ENCODE measurements at places on chromosomes 12 and 14. TPM values are rescaled to one million over a fixed set of nuclear protein-coding genes. Genes with fewer than 3 reads are reported as not detected.

Gene MAP1LC3B2
- polyA plus RNA-seq, result 4.7 TPM

Gene TNFAIP2
- 51.0 TPM for polyA plus RNA-seq

Gene CLEC4A
- polyA plus RNA-seq, result not detected

DNA sequence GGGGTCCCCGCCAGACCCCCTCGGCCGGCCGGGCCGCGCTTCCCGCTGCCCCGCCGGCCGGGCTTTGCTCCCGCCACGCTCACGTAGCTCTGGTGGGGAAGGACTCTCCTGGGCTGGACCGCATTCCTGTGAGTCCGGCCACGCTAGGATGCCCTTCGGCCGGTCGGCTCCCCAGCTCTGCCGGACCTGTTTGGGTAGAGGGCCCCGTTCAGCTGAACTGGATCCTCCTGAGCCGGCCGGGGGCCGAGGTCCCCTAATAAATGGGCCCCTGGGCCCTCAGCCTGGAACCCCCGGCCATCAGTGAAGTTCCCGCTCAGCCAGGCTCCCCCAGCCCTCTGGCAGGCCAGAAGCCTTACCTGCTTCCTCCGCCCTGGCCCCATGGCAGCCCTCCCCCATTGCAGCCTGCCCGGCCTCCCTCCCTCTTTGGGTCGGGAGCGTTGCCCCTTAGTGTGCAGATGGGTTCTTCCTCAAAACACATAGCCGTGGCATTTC, 593 bp downstream of the UNC119B start:
- no peak for DNase-seq

GRCh38 chr12:119925269-119925668, 48.1 kb upstream of the CIT start:
- no peak for DNase-seq

DNA sequence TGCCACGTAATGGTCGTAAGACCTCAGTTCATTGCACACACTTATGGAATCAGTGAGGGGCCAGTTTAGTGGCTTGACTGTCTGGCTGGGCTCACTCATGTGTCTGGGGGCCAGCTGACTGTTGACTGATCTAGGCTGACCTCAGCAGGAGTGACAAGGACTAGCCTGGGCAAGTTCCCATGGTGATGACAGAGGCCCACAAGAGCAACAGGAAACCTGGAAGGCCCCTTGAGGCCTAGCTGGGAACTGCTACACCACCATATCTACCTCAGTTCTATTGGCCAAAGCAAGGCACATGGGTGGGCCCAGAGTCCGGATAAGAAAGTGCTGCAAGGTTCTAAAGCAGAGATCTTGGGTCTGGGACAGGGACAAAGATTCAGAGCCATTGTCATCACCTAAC, 21.3 kb upstream of the RFLNA start:
- DNase-seq, result no peak

GRCh38 chr12:58104351-58104755, 163.0 kb downstream of the ATP23 start:
- DNase-seq, result peak; percentile 32

DNA sequence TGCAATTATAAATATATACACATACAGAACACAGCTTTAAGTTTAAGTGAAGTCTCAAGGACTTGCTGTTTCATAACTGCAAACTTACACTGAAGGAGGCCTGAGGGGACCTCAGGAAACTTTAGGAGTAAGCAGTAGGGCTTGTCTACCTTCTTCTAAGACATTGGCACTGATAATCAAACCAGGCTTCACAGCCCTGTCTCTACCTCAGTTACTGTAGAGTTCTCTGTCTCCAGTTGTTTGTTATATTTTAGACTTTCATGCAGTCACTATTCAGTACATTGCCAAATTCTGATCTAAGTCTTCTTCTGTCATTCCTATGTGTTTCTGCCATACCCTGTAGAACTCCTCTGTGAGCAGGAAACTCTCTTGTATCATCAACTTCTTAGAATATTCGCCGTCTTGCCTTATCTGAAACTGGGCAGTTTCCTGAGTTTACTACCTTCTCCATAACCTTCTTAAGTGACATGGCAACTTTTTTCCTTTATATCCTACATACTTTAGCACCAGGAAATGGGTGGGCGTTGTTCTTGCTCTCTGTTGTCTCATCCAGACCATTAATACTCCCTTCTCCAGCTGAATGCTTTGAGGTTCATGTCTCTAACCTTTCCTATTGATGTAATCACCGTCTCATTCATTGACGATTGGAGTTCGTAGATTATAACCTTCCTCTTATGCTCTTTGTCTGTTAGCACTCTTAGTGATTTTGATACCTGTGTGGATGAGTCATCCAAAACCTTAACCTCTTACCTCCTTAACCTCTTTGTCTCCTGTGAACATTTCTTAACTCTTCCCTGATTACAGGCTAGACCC, 11.4 kb downstream of the APAF1 start:
- DNase-seq, result no peak

- DNase-seq, result no peak
These were observed 65.2 kb downstream of the OTX2 start for GRCh38 chr14:56745097-56745496.

DNA sequence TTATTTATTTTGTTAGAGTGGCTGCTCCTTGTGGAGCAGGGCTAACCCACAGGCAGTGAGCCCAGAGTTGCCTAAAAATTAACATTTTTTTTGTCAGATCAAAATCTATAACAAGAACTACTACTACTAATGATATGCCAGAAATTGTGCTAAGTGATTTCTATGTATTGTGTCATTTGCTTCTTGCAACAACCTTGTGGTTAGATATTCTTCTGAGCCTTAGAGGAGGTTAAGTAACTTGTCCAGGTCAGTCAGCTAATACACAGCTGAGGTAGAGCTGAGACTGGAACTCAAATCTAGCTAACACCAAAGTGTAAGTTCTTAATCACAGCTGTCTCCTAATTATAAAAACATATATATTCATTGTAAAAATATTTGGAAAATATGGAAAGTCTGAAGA, 29.8 kb downstream of the CFL2 start:
- no peak for DNase-seq

DNA sequence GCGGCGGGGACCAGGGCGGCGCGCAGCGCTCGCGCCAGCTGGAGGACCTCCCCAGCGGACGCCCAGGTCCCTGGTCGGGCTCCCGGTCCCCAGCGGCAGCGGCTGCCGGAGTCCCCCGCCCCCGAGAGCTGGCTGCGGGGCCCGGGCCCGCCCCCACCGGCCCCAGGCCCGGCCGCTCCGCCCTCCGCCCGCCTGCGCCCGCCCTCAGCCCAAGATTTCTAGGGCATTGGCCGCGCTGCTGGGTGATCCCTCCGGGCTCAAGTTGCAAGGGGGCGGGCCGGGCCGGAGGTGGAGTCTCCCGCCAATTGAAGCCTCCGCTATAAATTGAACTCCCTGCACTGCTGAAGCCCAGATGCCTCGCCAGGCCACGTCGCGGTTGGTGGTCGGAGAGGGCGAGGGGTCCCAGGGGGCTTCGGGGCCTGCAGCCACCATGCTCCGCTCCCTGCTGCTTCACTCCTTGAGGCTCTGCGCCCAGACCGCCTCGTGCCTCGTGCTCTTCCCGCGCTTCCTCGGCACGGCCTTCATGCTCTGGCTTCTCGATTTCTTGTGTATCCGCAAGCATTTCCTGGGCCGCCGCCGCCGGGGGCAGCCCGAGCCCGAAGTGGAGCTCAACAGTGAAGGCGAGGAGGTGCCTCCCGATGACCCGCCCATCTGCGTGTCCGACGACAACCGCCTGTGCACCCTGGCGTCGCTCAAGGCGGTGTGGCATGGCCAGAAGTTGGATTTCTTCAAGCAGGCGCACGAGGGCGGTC, at the start of gene DIO3:
DIO3 (plus strand) TSS at position 351 of the 752 bp plus-strand sequence.
- DNase-seq, result peak; percentile 48
